Stimulated activated CD8-positive, alpha-beta memory T cell treated with anti-CD3 and anti-CD28 coated beads, Interleukin-7, amount 100 ng/mL, for 24 hours (primary cell): ENCODE measurements at places on chromosomes 5 and 9.

DNA sequence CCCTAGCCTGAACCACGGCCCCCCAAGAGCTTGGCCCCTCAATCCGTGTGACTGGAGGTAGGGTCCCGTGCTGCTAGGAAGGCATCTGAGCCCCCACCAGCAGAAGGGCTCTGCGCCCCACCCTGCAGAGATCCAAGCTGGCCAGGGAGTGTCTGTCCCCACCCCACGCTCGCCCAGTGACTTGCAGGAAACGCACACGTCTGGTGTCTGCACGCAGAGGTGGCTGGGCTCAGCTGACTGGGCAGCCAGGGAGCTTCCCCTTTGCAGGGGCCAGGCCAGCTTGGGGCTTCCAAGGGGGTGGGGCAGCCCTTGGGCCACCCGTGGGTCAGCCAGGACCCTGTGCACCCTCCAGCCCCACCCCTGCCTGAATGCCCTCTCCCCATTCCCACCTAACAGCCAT is 24.3 kb downstream of the NOTCH1 start:
- no peak for DNase-seq

DNA sequence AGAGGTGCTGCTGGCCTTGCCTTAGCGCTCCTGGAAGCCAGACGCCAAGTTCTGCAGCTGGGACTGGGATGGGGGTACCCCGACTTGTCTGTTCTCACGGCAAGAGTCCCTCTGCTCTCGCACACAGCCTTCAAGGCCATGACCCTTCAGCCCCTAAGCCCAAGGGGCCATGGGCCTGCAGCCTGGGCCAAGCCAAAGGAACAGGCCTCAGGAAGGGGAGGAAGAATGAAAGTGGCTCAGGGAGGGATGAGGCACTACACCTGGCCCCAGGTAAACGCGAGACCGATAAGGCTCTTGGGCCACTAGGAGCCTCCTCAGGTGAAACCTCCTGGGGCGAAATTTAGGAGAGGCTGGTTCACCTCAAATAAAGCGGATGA is 3.9 kb downstream of the EBF1 start:
- DNase-seq: no peak

- no peak for DNase-seq
Observed at GRCh38 chr5:55173687-55174230, 782 bp upstream of the CDC20B start.

DNA sequence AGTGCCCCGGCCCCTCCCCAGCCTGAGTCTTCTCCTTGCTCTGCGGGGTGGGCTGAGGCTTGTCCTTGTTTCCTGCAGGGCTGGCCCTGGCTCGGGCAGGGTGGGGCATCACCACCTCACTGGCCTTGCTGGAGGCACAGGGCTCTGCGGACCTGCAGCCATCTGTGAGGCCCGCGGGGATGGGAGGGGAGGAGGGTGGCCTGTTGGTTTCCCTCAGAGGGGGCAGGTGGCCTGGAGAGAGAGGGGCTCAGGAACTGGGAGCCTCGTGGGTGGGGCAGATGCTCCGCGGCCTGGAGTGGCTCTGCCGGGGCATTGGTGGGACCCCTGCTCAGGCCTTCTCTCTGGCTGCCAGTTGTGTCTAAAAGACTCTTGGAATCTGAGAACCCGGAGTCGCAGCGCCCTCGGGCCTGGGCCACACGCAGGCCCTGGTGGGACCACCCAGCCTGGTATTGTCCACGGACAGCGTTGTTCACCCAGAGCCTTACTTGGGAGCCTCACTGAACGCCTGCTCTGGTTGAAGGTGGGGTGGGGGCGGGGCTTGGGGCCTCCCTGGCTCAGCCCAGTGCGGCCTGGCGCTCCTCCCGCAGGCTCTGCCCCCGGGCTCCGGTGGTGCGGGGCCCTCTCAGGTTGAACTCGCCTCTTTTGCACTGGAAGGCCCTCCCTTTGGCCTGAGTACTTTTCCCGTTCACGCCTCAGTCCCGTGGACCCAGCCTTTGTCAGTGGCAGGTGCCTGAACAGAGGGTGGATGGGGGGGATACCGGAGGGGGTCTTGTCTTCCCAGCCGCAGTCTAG is 111.3 kb downstream of the RXRA start:
- no peak for DNase-seq
